ENCODE measurements at places on chromosomes 3 and 15. TPM values are rescaled to one million over a fixed set of nuclear protein-coding genes. Genes with fewer than 3 reads are reported as not detected.
A peak's percentile ranks its signal among the peaks of the same experiment; 100 is the strongest.

Gene MAP6D1
- total RNA-seq: 2.1 TPM

- peak overlapping the region; percentile 89 for H3K27ac ChIP-seq
- H3K36me3 ChIP-seq: peaks cover 28% of the 10 kb centered on the region
- DNase-seq: peak; percentile 88
- H3K4me1 ChIP-seq: peaks cover 50% of the 10 kb centered on the region
- H3K27me3 ChIP-seq: peaks cover 18% of the 10 kb centered on the region
- H3K4me3 ChIP-seq: peak overlapping the region; percentile 91
Observed at GRCh38 chr3:120348065-120348990, 826 bp downstream of the LRRC58 start.

GRCh38 chr3:143586576-143586975 is 261.7 kb downstream of the SLC9A9 start:
- H3K36me3 ChIP-seq: peaks cover 3% of the 10 kb centered on the region
- peaks cover 14% of the 10 kb centered on the region for H3K4me1 ChIP-seq
- H3K4me3 ChIP-seq: no peak overlapping the region

- peak overlapping the region; percentile 99 for H3K27ac ChIP-seq
- DNase-seq: peak; percentile 74
- H3K4me1 ChIP-seq: peaks cover 47% of the 10 kb centered on the region
- no peaks in the 10 kb centered on the region for H3K27me3 ChIP-seq
Observed at GRCh38 chr3:25663347-25663868, 1.3 kb downstream of the TOP2B start.

DNA sequence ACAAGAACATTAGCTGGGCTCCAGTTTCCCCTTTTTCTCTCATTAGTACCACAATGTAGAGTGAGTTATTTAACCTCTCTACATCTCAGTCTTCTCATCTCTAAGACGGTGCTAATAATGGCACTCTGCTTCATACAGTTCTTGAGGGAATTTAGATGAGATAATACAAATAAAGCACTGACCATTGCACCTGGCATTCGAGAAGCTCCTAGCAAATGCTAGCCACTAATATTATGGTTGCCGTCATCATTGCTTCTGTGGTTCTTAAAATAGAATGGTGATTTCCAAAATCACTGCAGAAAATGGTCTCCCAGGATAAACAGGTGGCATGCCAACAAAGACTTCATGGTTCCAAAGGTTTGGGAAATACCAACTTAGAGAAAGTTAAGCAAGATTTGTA is 213.0 kb downstream of the RORA start:
- H3K4me3 ChIP-seq: no peak overlapping the region
- H3K27ac ChIP-seq: no peak overlapping the region
- H3K27me3 ChIP-seq: peaks cover 27% of the 10 kb centered on the region
- no peaks in the 10 kb centered on the region for H3K36me3 ChIP-seq
- no peak for DNase-seq

DNA sequence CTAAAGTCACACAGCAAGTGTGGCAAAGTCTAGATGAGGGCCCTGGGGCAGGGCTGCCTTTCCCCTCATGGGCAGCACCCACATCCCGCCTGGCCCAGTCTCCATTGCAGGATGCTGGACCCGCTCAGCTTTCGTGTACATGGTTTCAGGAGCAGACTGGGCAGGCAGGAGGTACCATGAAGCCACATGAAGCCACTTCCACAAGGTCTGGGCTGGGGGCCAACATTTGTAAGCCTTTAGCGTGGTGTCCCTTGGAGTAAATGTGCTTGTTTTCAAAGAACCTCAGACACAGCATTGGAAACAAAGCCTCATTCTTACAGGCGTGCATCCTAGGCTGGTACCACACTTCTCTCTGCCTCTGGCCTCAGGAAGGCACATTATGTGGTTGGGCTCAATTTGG is 34.5 kb downstream of the UMPS start:
- H3K27me3 ChIP-seq: peaks cover 2% of the 10 kb centered on the region
- DNase-seq: no peak
- no peak overlapping the region for H3K27ac ChIP-seq
- H3K36me3 ChIP-seq: no peaks in the 10 kb centered on the region
- no peak overlapping the region for H3K4me3 ChIP-seq

Gene FGF12
- not detected for total RNA-seq

DNA sequence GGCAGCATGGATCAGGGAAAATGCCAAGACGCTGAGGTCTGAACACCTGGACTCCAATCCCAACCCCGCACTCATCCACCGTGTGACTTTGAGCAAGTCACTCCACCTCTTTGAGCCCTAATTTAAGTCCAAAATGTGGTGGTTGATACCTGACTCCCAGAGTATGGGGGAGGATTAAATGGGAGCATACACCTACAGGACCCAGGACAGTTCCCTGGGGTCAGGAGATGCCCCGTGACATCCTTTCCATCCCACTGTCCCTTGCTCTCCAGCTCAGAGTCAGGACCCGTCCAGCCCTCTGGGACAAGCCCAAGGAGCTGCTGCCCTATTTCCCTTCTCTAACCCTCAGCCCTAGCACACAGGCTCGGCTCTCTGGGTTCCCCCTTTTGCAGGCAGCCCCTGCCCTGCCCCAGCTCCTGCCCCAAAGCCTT is 276.4 kb downstream of the XXYLT1 start:
- no peak overlapping the region for H3K4me3 ChIP-seq
- H3K4me1 ChIP-seq: no peaks in the 10 kb centered on the region
- no peaks in the 10 kb centered on the region for H3K36me3 ChIP-seq
- DNase-seq: no peak

- no peaks in the 10 kb centered on the region for H3K36me3 ChIP-seq
- H3K4me3 ChIP-seq: no peak overlapping the region
- H3K4me1 ChIP-seq: no peaks in the 10 kb centered on the region
- no peaks in the 10 kb centered on the region for H3K27me3 ChIP-seq
Observed at GRCh38 chr3:166123088-166123487, 285.9 kb upstream of the BCHE start.

Gene PARP15
- total RNA-seq: 12.1 TPM

GRCh38 chr3:81500039-81500438 is 261.4 kb downstream of the GBE1 start:
- no peak for DNase-seq
- no peak overlapping the region for H3K4me3 ChIP-seq
- H3K27ac ChIP-seq: no peak overlapping the region
- H3K36me3 ChIP-seq: no peaks in the 10 kb centered on the region

DNA sequence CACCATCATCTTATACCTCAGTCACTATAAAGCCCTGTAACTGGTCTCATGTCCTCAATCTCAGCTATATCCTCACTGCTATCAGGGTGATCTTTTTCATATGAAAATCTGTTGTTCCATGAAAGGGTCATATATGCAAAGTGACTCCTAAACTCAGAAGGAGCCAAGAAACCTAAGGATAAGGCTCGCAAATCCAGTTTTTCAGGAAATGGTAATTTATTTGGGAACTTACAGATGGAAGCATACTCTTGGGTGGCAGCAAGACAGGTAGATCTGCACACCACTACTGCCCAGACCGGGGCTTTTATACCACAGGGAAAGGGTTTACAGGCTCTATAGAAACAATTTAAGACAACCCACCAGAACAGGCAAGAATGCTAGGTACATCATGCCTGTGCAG is 272.3 kb downstream of the UBE2E2 start:
- H3K36me3 ChIP-seq: no peaks in the 10 kb centered on the region
- H3K4me3 ChIP-seq: no peak overlapping the region
- H3K4me1 ChIP-seq: peaks cover 6% of the 10 kb centered on the region
- no peaks in the 10 kb centered on the region for H3K27me3 ChIP-seq
- H3K27ac ChIP-seq: no peak overlapping the region

Gene TM6SF1
- 4.0 TPM for total RNA-seq

GRCh38 chr3:96324087-96324486 is 490.3 kb upstream of the EPHA6 start:
- H3K36me3 ChIP-seq: no peaks in the 10 kb centered on the region
- H3K27ac ChIP-seq: no peak overlapping the region
- no peak overlapping the region for H3K4me3 ChIP-seq
- H3K27me3 ChIP-seq: no peaks in the 10 kb centered on the region

DNA sequence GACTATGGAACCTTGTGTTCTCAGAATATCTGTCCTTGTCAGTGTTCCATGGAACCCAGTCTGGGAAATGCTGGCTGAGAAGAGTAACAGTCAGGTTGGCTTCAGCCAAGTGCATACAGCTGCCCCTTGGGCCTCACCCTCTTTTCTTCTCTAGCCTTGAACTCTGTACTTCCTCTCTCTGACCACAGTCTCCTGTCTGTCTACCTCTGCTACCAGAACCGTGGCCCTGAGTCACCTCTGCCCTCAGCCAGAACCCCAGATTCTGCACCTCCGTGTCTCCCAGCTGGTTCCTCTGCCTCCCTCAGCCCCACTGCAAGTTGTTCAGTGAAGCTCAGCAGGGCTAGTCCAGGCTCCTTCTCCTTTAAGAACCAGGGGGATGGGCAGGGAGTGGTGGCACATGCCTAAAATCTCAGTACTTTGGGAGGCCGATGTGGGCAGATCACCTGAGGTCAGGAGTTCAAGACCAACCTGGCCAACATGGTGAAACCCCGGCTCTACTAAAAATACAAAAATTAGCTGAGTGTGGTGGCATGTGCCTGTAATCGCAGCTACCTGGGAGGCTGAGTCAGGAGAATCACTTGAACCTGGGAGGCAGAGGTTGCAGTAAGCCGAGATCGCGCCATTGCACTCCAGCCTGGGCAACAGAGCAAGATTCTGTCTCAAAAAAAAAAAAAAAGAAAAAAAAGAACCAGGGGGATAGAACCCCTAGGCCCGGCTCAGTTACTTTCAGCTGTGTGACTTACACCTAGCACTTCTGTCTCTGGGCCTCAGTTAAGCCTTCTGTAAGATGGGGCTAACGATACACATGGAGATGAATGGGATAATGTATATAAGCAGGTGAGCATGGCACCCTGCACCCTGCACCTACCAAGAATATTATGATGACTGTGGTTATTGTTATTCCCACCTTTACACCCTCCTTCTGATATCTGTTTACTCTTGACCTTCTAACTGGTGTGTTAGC is 24.3 kb upstream of the TATDN2 start:
- peak overlapping the region; percentile 89 for H3K27ac ChIP-seq
- H3K4me3 ChIP-seq: peak overlapping the region; percentile 36
- H3K27me3 ChIP-seq: no peaks in the 10 kb centered on the region
- peaks cover 46% of the 10 kb centered on the region for H3K36me3 ChIP-seq
- peaks cover 70% of the 10 kb centered on the region for H3K4me1 ChIP-seq

Gene PLAAT1
- not detected for total RNA-seq

GRCh38 chr3:11415099-11415498 is 142.9 kb downstream of the ATG7 start:
- no peak overlapping the region for H3K27ac ChIP-seq
- peaks cover 8% of the 10 kb centered on the region for H3K4me1 ChIP-seq
- no peak overlapping the region for H3K4me3 ChIP-seq
- DNase-seq: no peak
- H3K27me3 ChIP-seq: no peaks in the 10 kb centered on the region
- peaks cover 18% of the 10 kb centered on the region for H3K36me3 ChIP-seq

DNA sequence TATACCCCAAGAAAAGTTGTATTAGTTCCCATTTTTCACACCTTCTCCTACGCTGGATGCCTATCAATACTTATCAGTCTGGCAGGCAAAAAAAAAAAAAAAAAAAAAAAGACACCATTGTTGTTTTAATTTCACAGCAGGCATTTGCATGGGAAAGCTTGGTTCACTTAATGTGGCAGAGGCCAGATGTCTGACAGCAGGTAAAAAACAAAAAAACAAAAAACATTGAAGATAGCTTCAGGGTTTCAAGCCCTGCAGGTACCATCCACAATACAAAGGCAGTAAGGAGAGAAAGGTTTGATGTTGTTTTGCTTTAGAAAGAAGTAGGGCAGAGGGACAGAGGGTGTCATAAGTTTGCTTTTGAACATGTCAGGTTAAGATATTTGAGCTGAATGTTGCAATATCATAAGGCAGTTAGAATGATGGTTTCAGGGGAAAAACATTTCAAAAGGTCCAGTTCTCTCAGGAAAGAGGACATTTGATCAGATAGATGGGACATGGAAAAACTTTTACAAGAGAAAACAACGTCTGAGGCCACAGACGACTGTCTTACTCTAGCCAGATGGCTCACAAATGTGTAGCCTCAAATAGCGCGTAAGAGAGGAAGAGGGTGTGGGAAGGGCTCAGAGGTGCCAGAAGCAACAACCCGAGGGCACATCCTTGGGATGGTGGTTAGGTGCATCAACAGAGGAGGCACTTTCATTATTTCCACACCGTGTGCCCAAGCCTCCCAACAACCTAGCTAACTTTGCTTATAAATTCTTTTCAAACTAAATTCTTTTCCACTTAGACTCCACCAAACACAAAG is 25.7 kb downstream of the PCOLCE2 start:
- DNase-seq: no peak
- no peaks in the 10 kb centered on the region for H3K36me3 ChIP-seq
- H3K27ac ChIP-seq: no peak overlapping the region
- H3K4me3 ChIP-seq: no peak overlapping the region
- H3K4me1 ChIP-seq: peaks cover 4% of the 10 kb centered on the region

DNA sequence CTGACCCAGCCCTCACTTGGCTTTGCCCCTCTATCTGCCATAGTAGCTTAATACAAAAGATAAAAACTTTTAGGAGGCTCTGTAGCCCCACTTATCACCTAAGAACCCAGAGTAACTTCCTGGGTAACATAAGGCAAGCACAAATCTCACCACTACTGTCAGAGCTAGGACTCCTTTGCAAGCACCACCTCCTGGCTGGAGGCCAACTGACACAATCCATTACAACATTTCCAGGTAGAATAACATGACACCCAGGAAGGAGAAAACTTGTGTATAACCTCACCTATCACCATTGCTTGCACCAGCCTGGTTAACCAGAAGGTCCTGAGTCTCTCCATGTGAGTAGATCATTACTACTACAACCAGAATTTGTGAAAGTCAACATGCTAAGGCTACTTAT is 230.0 kb downstream of the TUSC7 start:
- H3K27me3 ChIP-seq: no peaks in the 10 kb centered on the region
- H3K4me3 ChIP-seq: no peak overlapping the region
- DNase-seq: no peak
- no peaks in the 10 kb centered on the region for H3K4me1 ChIP-seq

DNA sequence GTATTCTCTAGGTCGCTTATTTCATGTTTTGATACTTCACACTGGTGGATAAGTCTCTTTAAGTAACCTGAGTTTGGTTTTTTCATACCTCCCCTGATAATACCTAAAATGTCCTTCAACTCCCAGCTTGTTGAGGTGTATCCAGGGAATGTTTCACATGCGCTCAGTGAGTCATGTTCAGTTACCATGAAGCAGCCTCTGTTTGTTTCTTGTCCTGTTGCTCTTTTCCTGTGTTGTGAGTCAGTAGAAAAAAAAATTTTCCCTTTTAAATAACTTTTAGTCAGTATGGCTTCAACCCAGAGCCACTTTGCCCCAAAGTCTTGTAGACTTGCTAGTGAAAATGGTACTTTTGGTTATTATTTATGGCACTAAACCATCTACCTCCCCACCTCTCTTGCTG is 278.4 kb upstream of the ZPLD1 start:
- H3K27ac ChIP-seq: no peak overlapping the region
- H3K27me3 ChIP-seq: peaks cover 1% of the 10 kb centered on the region
- no peak overlapping the region for H3K4me3 ChIP-seq
- H3K36me3 ChIP-seq: peaks cover 9% of the 10 kb centered on the region
- H3K4me1 ChIP-seq: peaks cover 5% of the 10 kb centered on the region

Gene RHOV
- total RNA-seq: 1.5 TPM

Gene WDR82
- total RNA-seq: 106 TPM

- peaks cover 7% of the 10 kb centered on the region for H3K27me3 ChIP-seq
- no peaks in the 10 kb centered on the region for H3K4me1 ChIP-seq
- no peak overlapping the region for H3K4me3 ChIP-seq
Observed at GRCh38 chr15:74754593-74755215, 6.1 kb downstream of the CYP1A2 start.

Gene UTS2B
- not detected for total RNA-seq

GRCh38 chr15:98017150-98017964 is 56.9 kb downstream of the ARRDC4 start:
- no peak for DNase-seq
- H3K4me3 ChIP-seq: no peak overlapping the region
- no peak overlapping the region for H3K27ac ChIP-seq
- H3K27me3 ChIP-seq: peaks cover 3% of the 10 kb centered on the region
- H3K4me1 ChIP-seq: no peaks in the 10 kb centered on the region
- H3K36me3 ChIP-seq: no peaks in the 10 kb centered on the region
